ENCODE measurements at places on chromosomes 5 and 9.

DNA sequence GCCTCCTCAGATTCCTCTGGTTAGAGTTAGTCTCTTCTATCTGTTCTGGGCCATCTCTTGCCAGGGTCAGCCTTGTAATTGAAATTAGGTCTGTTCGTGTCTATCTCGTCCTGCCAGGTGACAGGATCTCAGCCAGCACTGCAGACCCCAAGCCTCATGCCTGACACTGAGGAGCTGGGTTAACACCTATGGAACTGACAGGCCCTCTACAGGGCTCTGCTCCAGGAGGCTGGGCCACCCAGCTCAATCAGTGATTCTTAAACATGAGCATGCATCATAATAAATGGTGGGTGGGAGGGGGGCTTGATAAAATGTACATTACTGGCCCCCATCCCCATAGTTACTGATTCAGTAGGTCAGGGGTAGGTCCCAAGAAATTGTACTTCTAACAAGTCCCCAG, 103.4 kb downstream of the PSD2 start:
- DNase-seq: no peak

- no peak for DNase-seq
Observed at GRCh38 chr9:83707518-83707767, 315 bp downstream of the UBQLN1 start.

DNA sequence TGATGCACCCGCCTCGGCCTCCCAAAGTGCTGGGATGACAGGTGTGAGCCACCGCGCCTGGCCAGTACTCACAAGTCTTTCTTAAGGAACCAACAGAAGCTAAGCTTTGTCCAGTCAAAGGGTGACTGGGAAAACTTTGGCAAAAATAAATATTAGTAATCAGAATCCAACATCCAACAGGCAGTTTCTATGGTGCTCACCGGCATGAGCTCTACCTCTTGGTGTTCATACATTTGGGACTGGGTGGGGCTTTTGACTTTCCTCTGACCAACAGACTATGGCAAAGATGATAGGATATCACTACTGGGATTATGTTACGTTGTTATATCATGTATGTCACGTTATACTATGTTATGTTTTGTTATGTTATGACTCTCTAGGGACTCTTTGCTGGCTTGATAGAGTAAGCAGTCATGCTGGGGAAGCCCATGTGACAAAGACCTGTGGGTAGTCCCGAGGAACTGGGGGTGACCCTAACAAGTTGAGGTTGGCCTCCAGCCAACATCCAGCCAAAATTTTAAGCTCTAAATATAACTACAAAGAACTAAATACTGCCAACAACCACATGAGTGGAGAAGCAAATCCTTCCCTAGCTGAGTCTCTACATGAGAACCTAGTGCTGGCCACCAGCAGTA, 6.0 kb downstream of the RASGEF1C start:
- DNase-seq: no peak

- no peak for DNase-seq
Observed at GRCh38 chr5:176735383-176736265, 74.7 kb upstream of the UNC5A start.

DNA sequence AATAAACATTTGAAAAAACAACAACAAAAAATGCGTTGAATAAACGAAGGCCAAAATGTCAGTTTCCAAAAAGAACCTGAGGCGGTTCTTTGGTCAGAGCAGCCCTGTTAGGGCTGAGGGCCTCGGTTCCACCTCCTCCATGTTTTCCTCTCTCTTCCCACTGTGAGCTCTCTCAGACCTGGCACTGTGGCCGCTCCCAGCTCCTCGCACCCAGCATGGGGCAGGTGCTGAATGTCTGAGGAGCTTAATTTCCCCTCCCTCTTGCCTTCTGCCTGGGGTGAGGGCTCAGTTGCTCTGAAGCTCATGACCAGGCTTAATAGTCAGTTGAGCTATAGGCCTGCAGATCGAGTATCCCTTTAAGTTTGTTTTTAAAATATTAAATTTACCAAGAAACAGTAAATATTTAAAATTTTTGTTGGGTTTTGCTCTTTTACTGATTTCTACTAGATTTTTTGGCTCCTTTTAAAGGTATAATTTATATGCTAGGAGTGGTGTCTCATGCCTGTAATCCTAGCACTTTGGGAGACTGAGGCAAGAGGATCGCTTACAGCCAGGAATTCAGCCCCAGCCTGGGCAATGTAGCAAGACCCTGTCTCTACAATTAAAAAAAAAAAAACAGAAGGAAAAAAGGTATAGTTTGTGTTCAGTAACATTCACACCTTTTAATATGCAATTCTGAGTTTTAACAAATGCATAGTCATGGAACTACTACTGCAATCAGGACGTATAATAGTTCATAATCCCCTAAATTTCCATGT, 28.1 kb downstream of the DAPK1 start:
- DNase-seq: no peak

DNA sequence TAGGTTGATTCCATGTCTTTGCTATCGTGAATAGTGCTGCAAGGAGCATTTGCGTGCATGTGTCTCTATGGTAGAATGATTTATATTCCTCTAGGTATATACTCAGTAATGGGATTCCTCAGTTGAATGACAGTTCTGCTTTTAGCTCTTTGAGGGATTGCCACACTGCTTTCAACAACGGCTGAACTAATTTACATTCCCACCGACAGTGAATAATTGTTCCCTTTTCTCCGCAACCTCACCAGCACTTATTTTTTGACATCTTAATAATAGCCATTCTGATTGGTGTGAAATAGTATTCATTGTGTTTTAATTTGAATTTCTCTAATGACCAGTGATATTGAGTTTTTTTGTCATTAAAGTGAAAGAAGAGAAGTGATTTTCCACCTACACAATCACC, 18.5 kb downstream of the IFNA5 start:
- DNase-seq: no peak

DNA sequence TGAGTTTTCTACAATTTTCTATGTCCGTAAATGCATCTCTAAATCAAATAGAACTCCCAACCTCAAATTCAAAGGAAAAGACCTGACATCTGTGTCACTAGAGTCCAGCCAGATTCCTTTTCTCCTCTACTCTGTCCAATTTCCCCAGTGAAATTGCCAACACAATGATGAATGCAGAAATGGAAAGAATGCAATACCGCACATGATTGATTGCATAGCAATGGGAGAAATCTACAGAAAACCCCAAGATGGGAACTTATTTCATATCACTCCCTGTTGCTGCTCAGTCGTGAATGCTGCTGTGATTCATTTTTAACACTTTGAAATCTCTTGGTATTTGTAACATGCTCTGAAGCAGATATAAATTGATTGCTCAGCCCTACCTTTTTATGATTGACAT, 355.1 kb upstream of the TUSC1 start:
- DNase-seq: no peak

- no peak for DNase-seq
Observed at GRCh38 chr5:180471866-180472265, 22.3 kb upstream of the CNOT6 start.

GRCh38 chr9:88076286-88077070, 61.8 kb downstream of the SPATA31C2 start:
- DNase-seq: peak; percentile 46

DNA sequence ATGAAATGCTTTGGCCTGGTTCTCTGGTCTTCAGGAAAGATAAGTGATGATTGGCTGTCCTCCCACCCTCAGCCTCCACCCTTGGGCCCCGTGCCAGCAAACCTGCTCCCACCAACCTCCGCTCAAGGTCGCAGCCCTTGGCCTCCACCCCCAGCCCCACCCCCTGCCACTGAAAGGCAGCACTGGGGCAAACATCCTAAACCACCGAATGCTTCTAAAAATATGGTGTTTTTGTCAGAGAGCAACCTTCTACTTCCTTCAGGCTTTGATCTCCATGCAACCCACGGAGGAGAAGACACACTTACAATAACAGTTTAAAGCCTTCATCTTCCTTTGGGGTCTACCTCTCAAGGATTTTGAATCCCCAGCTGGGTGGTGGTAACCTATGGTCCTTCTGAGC, 24.0 kb upstream of the TCF7 start:
- DNase-seq: no peak

DNA sequence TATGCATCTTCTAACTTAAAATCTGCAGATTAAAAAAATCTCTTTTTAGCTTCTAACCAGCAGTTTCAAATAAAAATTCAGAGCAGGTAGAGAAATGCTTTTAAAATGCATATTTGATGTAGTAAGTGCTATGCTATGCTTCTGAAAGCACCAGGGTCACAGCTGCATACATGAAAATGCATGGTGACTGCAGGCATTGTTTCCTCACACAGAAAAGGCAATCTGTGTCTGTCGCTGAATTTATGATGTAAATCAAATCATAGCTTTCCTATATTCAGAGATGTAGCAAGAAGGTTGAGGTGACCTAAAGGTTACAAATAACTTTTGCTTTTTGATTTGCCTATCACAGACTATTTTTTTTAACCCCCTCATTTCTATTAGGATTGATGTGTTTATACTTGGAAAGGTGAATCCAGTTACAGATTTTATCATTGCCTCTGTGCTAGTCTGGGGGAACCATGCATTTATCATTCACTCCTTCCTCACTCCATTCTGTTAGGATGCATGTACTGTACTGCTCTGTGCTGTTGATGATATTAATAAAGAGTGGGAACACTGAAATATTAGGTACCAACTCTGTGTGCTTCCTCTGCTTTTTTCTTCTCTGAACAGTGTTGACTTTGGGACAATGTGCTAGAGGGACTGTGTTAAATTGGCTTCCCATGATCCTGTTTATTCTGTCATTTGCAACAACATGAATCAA, 65.6 kb downstream of the FOCAD start:
- no peak for DNase-seq

DNA sequence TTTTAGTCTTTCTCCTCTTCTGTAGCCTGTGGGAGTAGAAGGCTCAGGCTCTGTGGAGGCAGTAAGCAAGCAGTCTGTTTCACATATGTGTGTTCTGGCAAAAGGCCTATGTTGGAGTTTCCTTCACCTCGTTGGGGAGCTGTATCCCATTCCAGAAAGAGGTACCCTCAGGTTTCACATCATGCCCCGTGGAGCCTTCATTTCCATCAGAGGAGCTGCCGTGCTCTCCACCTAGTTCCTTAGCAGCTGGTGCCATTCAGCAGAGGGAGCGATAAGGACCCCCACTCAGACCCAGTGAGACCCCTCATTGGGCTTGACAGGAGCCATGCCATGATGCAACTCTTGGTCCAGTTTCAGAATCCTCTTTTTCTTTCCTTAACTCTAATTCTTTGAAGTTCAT, 50.6 kb upstream of the ANGPTL2 start:
- DNase-seq: no peak

DNA sequence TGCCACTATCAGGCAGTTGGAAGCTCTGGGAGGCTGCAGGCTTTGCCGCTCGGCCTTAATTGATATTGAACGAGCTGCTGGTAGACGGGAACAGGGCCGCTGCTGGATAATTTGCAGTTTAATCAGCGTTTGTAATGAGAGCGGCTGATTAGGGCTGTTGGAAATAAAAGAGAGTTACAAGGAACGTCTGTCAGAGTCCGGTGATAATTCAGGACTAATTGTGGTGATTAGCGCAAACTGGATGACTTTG, 68.2 kb upstream of the TBCA start:
- DNase-seq: no peak

GRCh38 chr5:95086927-95087815, 197.7 kb downstream of the MCTP1 start:
- DNase-seq: no peak

GRCh38 chr5:93343570-93343969, 237.4 kb downstream of the NR2F1-AS1 start:
- no peak for DNase-seq

DNA sequence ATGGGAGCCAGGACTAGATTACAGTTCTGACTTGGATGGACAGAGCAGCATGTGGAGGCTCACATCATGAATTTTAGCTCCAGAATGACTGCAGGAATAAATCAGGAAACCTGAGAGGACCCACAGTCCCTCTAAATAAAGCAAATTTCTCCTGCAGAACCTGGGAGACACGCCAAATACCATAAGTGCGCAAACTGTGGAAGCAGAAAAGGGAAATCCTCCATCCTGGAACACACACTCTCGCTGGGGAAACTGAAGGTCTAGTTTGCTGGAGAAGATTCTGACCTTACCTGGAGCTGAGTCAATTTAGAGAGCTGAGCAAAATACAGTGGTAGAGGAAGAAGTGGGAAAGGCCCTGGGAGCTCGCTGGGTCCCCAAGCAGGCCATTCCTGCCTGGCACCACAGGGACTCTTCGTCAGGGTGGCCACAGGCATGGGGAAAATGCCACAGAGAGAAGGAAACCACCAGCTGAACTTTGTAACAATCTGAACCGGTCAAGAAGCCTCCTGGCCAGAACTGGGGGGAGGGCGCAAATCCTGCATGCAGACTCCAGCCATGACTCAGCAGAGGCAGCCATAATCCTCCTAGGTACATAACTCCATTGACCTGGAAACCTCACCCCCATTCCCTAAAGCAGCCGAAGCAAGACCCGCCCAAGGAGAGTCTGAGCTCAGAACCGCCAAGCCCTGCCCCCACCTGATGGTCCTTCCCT, 390.9 kb downstream of the LRRC70 start:
- DNase-seq: no peak

DNA sequence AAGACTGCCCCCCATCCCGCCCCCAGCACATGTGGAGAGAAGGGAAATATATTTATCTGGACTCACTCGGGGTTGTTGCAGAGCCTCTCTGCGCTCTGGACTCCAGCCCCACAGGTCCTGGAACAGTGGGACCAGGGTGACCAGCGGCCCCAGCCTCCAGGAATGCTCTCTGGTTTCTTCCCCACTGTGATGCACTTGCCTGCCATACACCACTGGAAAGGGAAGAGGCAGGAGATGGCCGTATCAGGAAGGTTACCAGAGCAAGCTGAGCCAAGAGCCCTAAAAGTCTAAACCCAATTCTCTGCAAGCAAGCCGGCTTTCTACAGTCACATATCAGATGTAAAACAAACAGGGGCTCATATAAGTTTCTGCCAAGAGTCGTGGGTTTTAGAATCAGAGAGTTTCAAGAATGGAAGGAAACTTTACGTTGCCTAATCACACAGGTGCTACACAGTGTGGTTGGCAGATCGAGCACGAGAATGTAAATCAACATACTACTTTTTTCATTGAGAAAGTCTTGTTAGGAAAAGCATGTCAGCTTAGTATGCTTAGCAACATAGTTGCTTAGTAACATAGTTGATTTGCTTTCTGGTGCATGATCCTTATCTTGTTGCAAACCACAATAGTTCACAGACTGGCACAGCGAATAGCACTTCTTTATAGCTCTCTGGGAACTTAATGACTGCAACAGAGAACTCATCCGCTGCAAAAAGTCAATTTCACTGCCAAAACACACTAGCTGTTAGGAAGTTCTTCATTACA, 201.2 kb downstream of the TARS1 start:
- DNase-seq: no peak

DNA sequence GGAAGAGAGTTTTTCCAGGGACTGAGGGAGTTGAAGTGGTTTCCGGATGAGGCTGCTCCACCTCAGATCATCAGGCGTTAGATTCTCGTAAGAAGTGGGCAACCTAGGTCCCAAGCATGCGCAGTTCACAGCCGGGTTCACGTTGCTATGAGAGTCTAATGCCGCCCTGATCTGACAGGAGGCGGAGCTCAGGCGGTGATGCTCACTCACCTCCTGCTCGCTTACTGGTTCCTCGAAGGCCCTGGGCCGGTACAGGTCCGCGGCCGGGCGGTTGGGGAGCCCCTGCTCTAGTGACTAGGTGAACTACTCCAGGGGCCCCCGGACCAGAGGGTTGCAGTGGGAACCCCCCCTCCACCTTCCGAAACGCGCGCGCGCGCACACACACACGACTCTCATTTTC, 997 bp upstream of the RNF130 start:
- no peak for DNase-seq

Data from nucleus accumbens (tissue), 56 donors.